Activated CD4-positive, alpha-beta T cell treated with anti-CD3 and anti-CD28 coated beads for 36 hours (primary cell): ENCODE measurements at places on chromosomes 3 and 15.

GRCh38 chr3:112086076-112086854, at the start of gene C3orf52:
TSS of gene C3orf52 (plus strand) at chr3:112086389. CDS start at chr3:112086408, 19 bp downstream.
- peak; percentile 83 for DNase-seq

DNA sequence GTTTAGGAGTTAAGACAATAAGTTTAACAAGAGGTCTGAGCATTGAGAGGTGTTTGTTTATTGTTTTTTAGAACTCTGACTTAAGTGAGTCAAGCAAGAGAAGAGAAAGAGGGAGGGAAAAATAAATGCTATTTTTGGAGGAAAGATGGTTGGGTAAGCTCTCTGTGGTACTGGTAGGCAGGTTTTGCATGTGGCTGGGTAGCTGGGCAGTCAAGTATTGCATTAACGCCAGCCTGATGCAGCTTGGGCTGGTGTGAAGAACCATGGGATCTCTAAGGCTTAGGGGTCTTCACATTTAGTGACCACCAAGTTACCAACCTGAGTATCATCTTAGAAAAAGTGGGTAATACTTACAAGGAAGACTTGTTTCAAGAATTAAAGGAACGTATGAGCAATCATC, 534.5 kb upstream of the SEMA6D start:
- DNase-seq, result no peak

DNA sequence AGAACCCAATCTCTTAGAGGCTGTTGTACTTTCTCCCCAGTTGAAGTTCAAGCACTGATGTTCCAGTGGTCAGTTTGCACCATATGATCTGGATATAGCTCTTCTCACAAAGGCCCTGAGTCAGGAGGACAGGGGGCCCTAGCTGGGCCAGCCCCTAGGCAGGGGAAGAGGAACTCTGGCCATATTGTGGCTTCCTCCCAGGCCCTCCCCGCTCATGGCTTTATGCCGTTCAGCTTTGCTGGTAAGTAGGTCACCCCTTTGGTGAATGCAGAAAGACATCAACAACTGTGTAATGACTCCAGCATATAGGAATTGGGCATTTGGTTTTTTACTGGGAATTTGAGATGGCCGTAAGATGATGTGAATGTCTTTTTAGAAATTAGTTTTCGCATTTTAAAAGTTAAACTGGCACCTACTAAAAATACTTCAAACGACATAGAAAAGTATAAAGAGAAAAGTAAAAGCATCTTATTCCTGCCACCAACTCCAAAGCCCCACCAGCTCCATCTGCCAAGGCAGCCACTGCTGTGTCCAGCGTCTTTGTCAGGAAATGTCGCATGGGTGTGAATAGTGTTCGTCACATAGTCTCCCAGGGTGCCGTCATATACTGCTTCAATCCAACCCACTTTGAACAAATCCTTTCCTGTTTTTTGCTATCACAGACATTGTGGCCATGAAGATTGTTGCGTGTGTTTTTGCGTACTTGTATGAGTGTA, 25.3 kb downstream of the CCR9 start:
- DNase-seq, result no peak

DNA sequence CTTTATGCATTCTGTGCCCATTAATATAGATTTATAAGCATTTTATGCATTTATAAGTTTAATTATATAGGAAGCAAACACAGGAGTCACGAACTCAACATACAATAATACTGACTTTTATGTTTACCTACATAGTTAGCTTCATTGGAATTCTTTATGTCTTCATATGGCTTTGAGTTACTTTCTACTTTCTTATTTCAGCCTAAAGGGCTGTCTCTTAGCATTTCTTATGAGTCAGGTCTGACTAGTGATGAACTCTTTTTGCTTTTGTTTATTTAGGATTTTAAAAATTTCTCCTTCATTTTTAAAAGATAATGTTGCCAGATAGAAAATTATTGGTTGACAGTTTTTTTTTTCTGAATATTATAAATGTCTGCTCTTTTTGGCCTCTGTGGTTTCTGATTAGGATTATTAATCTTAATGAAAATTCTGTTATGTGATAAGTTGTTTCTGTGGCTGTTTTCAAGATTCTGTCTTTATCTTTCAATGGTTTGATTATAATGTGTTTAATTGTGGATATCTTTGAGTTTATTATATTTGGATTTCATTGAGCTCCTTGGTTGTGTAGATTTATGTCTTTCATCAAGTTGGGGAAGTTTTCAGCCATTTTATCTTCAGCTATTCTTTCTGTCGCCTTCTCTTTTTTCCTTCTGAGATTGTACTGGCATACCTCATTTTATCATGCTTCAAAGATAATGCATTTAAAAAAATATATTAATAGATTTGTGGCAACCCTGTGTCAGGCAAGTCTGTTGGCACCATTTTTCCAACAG, 54.3 kb downstream of the ATP2C1 start:
- DNase-seq, result no peak

GRCh38 chr3:197807969-197808587, 17.0 kb downstream of the LRCH3 start:
- no peak for DNase-seq

DNA sequence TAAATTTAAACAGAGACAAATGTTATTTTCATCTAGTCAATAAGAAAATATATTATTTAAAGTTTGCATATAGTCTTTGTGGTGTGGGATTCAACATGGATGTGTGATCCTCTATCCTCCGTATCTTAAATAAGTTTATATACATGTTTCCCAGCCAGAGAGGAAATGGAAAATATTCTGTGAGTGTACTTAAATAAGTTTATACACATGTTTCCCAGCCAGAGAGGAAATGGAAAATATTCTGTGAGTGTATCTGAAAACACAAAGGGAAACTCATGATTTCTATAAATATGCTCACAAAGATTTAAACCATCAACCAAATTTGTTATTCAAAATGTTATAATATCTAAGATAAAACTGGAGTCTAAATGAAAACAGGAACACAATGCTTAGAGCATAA, 110.0 kb upstream of the MELTF start:
- DNase-seq, result no peak

GRCh38 chr3:60972599-60972998, 278.7 kb downstream of the FHIT start:
- no peak for DNase-seq

DNA sequence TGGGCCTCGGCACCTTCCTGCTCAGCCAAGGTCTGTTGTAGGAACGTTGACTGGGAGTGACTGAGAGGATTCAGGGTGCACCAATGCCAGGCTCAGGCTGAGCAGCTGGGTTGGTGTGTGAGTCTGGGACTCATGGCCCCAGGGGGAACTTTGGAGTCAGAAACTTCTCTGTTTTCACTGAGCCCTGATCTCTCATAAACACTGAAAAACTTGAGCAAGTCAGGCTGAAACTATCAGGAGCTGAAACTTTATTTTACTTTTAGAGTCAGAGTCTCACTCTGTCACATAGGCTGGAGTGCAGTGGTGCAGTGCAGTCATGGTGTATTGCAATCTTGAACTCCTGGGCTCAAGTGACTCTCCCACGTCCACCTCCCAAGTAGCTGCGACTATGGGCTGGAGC, 3.0 kb downstream of the TRAK1 start:
- DNase-seq, result peak; percentile 24

- DNase-seq, result no peak
These were observed 355 bp downstream of the FBXW12 start for GRCh38 chr3:48372377-48372770.

- no peak for DNase-seq
These were observed 21.6 kb downstream of the CCDC80 start for GRCh38 chr3:112619295-112619694.

DNA sequence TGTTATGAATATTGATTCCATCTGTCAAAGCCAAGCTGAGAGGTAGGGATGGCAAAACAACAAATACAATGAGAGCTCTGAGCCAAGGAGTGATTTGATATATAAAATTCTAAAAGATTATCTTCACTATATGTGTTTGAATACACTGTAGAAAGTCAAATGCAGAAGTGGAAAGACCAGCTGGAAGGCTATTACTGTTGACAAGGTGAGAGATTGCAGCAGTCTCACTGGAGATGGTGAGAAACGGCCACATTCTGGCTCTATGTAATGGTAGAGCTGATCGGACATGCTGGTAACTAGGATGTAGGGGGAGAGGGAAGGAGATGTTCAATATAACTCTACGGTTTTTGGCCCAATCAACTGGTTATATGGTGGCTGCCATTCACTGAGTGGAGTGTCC, 434.2 kb upstream of the SUCLG2 start:
- DNase-seq, result no peak

DNA sequence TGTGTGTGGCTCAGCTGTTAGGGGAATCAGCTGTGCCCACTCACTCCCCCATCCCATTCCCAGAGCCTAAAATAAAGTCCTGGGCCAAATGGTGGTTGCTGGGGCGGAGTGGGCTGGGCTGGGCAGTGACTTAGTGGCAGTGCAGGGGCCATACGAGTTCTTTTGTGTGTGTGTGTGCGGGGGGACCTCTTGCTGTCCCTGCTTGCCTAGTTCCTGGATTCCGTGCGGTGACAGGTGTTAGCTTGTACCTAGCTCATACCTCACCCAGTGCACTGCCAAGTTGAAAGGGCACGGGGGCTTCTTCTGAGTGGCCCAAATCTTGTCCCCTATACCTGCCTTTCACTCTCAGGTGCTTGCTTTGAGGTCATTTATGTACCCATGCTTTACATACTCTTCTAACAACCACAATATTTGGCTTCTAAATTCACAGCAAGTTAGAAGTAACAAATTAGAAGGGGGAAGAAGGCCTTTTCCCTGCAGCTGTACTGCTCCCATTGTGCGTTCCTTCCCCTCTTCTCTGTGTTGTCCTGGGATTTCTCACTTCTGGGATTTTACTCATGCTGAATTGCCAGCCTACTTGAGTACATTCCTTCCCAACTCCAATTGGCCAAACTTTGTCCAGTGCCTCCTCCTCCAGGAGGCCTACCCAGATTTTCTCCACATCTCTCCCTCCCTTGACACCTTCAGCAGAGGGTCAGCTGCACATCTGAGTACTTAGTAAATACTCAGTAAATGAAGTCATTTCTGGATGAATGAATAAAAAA, 66.3 kb upstream of the POLG start:
- no peak for DNase-seq

DNA sequence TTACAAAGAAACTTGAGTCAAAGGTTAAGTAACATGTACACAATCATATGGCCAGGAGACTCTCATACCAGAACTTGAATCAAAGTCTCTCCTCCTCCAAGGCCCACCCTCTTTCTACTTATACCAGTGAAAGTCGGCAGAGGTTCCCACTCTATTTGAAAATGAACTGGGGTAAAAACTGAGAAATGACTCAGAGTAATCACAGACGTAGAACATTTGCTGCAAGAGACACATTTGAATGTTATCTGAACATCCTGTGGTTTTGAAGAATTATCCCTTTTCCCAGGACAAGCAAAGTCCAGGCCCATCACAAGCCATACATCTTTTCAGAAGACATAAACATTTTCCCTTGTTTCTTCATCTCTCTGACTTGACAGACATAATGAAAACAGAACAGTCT, 55.8 kb downstream of the SHOX2 start:
- no peak for DNase-seq

DNA sequence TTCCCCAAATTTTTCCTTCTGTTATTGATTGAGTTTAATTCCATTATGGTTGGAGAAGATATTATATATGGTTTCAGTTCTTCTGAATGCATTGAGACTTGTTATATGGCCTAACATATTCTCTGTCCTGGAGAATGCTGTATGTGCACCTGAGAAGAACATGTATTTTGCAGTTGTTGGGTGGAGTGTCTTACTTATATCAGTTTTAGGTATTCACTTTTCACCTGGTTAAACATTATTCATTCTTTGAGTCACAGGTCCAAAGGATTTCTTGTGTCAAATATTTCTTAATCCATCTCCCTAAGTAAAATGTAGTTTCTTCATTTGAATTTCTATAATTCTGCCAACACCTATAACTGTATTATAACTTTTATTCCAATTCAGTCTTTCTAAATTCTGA, 17.8 kb downstream of the ACKR2 start:
- no peak for DNase-seq

DNA sequence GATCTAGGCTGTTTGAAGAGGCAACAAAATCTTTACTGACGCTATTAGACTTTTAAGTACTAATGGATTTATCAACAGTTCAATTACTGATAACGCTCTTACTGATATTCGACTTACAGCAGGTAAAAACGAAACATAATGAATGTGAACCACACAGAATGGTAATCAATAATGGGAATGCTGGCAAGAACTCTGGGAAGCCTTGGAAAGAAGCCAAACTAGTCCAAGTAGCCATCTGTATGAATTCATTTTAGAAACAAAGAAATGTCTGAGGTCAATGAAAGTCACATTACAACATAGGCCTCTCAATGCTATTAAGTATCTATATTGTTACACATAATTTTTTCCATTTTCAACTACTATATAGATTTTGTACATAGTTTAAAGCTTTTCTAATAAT, 130.0 kb downstream of the DMXL2 start:
- no peak for DNase-seq

- DNase-seq, result no peak
These were observed 49.6 kb downstream of the SUMF1 start for GRCh38 chr3:4417449-4417848.

GRCh38 chr3:52822363-52822762, 8.1 kb downstream of the ITIH4 start:
- DNase-seq, result no peak

DNA sequence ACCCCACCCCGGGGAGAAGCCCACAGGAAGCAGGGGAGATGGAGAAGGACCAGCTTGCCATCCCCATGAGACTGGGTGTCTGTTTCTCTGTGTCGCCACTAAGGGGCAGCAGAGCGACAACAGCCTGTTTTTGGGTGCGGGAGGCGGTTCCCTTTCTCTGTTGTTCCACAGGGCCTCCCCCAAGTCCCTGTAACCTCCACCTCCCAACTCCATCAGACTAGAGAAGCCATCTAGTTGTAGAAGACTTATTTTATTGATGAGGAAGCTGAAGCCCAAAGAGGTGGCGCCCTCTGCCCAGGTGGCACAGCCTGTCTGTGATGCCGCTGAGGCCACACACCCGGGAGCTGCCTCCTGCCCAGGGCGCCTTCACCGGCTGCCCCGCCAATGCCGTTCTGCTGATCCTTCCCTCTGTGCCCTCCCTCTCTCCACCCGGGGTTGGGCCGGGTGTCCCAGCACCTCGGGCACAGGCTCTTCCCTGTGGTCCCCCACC, 3.9 kb upstream of the CCDC9B start:
- peak; percentile 85 for DNase-seq

DNA sequence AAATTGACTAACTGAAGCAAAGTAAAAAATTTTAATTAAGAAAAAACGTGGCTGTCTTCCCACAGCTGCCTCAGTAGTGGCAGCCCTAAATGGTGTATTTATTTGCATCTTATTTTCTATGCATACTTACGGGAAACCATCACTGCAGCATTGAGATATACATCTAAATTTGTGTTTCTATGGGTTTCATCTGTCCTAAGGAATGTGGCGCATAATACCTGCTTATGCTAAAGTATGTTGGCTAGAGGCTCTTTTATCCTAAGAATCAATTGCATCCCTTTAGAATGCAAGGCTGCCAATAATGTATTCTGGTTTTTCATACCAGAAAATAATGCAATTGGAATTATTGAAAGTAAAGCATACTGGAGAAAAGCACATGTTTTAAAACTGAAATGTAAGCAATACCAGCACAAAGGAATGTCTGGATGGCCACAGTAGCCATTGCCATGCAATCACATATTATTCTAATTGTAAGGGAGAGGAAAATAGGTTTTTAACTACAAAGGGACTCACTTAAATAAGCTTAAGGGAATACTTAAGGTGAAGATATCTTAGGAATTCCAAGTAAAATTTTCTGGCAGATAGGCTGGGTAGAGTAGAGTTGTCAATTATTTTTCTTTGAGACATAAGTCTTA, 834.5 kb upstream of the NECTIN3 start:
- no peak for DNase-seq

GRCh38 chr15:48423896-48424475, 92.8 kb downstream of the DUT start:
- no peak for DNase-seq
